CD14-positive monocyte (primary cell): ENCODE measurements at places on chromosomes 16 and 17.

- DNase-seq: no peak
Measured at GRCh38 chr17:17073581-17074403, 31.5 kb downstream of the MPRIP start.

DNA sequence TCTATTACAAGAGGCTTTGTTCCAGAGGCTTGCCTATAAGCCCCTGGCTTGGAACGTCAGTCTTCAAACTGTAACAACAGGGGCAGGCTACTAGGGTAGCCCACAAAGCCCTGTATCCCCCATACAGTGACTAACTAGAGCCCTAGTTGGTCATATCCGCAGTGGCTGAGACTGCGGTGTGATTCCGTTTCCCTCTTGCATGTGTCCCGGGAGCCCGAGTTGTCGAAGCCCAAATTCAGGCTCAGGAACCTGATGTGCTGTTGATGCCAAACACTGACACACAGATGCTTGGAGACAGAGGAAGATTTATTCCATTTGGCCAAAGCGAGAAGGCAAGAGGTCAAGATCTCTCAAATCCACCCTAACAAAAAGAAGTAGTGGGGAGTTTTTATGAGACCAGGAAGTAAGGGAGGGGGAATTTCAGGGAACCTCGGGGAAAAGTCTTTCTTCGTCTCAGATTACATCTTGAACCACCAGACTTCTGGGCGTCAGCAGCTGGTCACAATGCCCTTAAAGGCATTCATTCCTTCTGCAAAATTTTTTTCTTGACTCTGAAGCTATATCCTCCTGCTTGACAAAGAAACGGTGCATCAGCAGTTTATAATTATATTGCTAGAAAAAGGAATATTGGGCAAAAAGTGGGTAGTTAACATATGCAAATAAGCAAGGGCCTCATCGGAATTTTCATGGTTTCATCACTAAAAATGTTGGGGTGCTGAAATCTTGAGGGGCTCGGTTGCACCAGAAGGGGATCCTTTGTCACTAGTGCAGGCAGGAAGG is 879 bp downstream of the SLFN5 start:
- DNase-seq: peak; percentile 67

GRCh38 chr16:47779201-47780016 is 318.3 kb downstream of the PHKB start:
- DNase-seq: peak; percentile 3

DNA sequence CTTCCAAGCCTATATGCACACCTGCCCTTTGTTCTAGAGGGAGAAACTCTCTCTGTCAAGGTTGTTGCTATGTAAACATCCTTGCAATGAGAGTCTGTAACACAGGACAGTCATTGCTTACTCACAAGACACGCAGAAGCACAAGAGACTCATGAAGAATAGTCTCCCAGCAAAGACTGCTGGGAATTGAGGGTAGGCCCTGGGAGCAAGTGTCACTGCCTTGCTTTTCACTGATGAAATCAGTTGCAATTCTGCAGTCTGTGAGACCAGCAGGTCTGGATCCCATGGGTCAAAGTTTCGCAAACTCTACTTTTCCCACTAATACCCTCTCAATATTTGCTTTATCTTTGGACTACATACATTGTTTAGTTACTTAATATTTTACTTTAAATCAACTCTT is 177.4 kb downstream of the FTO start:
- DNase-seq: no peak

GRCh38 chr17:36665417-36665816 is 64.0 kb downstream of the MRM1 start:
- no peak for DNase-seq

DNA sequence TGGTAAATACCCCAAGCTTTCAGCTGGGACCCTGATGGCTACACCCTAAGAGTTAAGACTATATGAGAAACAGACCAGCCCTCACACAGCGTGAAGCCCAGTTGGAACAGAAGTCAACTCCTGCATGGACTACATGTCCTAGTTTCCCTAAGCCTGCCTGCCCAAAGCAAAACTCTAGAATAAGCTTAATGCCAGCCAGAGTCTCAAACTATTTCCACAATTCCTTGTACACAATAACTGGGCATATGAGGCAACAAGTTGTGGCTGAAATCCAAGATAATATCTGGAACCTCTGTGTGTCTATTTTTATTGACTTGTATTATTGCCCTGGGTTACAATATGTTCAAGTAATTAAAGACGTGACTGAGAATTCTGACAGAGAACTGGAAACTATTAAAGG is 19.4 kb downstream of the MYH10 start:
- DNase-seq: no peak

DNA sequence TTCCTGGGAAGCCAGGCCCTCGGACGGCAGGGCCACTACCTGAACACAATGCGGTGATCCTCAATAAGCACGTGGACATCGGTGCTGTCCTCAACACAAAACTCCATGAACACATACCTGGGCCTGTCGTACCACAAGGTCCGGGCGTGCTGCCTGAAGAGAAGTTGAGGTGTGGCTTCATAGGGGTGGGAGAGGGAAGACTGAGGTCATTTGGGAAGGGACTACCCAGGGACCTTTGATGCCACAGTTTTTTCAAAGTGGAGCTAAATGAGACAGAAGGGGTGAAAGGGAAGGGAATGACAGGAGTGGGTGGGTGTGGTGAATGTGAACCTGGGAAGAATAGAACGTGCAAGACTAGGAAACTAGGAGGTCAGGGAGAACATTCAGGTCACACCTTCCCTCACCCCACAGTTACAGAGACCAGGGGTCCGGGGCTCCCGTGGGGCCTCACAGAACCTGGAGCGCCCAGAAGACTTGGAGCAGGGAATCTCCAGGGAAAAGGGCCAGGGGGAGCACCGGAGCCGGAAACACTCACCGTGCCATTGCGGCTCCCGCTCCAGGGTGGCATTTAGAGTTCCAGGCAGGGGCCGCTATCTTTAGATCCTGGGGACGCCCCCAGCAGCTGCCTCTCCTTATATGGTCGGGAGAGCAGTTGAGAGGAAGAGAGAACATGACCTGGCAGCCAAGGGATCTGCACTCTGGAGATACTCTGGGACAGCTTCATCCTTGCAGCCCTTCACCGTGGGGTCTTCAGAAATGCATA is at the start of gene PTGES3L:
PTGES3L (minus strand) TSS at position 570 of the 763 bp plus-strand sequence; CDS start at position 543, 27 bp downstream.
- DNase-seq: no peak

DNA sequence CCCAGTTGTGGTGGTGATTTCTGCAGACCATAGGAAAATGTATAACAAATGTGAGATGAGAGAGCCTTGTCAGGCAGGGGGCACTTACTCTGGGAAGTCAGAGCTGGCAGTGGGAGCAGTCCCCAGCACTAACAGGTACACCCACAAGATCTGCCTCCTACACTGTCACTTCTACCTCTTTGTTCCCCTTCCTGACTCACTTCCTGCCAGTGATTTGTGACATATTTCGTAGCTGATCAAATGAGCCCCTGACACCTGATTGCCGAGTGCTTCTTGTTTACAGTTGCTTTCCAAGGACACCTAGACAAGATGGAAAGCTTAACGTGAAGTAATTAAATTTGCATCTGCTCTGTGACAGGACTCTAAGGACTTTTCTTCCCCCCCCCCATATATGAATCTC is 40.5 kb downstream of the FTO start:
- DNase-seq: no peak
